Right ventricle myocardium superior (tissue), 1 donor: ENCODE measurements at places on chromosomes 4 and X. TPM values are rescaled to one million over a fixed set of nuclear protein-coding genes. Genes with fewer than 3 reads are reported as not detected.

DNA sequence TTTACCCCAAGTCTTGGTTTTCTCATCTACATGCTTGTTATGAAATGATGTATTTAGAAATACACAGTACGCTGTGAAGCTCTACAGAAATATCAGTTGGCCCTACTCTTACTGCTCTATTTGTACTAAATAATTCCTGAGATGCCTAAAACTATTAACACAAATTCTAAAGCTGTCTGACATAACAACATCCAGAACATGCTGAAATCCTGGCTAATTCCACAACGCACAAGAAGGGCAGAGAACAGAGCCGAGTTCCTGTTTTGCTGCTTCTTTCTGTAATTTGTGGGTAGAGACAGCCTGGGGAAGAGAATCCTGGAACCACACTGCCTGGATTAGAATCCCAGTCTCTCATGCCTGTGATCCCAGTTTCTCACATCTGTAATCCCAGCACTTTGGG is 59.0 kb downstream of the ZNF827 start:
- DNase-seq: no peak

DNA sequence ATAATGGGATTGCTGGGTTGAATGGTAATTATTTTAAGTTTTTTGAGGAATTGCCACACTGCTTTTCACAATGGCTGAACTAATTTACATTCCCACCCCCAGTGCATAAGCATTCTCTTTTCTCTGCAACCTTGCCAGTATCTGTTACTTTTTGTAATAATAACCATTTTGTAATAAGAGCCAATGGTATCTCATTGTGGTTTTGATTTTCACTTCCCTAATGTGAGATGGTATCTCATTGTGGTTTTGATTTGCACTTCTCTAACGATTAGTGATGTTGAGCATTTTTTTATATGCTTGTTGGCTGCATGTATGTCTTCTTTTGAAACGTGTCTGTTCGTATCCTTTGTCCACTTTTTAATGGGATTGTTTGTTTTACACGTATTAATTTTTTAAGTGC is 213.1 kb upstream of the HDX start:
- DNase-seq: no peak

DNA sequence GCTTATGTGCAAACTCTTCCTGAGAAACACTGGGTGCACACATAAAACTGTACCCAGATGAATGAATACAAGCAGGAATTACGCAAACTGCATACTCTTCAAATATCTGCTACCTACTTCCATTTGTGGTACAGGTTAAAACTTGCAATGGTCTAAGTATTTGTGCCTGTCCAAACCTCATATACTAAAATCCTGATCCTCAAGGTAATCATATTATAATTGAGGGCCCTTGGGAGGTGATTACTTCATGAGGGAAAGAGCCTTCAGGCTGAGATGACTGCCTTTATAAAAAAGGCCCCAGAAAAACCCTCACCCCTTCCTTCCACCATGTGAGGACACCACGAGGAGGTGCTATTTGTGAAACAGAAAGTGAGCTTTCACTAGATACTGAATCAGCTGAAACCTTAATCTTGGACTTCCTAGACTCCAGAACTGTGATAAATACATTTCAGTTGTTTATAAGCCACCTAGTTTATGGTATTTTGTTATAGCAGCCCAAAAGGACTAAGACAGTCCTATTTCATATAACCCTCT is 1977.2 kb downstream of the PCDH7 start:
- DNase-seq: no peak

The HUWE1 gene
- total RNA-seq: 111 TPM

The FGFBP1 gene
- not detected for total RNA-seq

GRCh38 chr4:1998296-1998695 is 10.5 kb downstream of the NELFA start:
- DNase-seq: no peak

The AREG gene
- total RNA-seq: 0.75 TPM

DNA sequence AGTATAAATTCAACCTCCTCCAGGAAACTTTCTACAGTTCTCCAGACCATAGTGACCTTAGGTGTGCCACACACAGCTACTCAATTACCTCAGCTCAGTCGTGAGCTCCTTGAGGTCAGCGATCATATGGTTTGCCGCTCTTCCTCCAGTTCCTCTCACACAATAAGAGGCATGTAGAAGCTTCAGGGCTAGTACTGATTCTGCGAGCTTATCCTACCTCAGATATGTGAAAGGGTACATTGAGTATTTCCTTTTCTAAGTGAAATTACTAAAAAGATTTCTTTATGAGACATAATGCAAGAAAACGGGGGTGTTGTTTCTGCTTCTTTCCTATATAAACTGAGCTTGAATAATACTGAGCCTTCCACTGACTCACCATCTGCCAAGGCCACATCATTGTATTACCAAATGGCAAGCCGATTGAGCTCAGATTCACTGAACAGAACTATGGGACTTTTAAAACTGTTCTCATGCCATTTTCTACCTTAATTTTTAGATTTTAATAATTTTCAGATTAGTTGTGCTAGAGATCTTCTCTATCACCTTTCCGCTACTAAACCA is 183.1 kb downstream of the HS6ST2 start:
- DNase-seq: no peak

- peak; percentile 46 for DNase-seq
Measured at GRCh38 chrX:119118780-119119395, 8.7 kb downstream of the KIAA1210 start.

GRCh38 chr4:3314706-3315260 is 22.0 kb downstream of the RGS12 start:
- peak; percentile 14 for DNase-seq

The TNMD gene
- total RNA-seq: 0.16 TPM

- DNase-seq: no peak
Measured at GRCh38 chr4:96390404-96390803, 550.5 kb downstream of the PDHA2 start.

The SMIM43 gene
- not detected for total RNA-seq

The ARFIP1 gene
- total RNA-seq: 10.9 TPM

DNA sequence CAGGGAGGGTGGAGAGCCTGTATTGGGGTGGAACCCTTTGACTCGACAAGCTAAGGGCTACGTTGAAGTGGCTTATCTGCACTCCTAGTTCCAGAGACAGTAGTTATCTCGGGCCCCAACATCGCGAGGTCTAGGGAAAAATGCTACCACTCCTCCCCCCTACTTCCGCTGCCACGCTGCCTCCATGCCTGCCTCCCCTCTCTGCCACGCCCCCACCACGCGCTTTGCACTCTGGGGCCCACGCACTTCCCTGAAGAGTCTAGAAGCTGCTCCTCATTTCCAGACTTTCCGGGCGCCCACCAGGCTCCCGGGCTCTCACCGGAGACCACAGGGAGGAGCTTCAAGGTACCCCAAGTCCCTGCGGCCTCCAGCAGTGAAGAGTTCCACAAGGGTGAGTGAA is at the start of gene PASD1:
PASD1 (plus strand) TSS at position 227 of the 400 bp plus-strand sequence. CDS start 37,879 bp downstream, outside the sequence.
- DNase-seq: no peak

DNA sequence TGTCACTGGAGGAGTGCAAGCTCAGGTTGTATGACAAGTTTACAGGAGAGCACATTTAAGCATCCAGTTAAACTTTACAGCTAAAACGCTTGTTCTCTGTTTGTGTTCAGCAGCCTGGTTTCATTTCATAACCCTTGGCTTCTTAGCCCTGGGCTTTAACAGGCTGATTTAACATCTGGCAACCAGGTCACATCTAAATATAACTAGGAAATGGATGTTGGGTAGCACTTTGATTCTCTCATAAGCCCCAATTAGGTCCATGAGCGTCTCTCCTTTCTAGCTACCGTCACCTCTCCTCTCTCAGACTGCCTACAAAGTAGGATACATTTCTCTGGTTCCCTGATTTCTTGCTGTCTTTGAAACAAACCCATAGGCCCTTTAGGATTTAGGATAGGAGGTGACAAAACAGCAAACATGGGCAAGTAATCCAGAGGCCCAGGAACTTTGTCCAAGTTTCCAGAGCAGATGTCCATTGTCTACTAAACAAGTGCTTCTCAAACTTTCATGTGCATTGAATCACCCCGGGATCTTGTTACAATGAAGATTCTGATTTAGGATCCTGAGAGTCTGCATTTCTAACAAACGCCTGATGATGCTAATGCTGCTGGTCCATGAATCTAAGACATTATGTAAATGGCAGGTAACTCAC is 22.5 kb downstream of the OTUD6A start:
- no peak for DNase-seq

The MAGEE2 gene
- total RNA-seq: not detected

DNA sequence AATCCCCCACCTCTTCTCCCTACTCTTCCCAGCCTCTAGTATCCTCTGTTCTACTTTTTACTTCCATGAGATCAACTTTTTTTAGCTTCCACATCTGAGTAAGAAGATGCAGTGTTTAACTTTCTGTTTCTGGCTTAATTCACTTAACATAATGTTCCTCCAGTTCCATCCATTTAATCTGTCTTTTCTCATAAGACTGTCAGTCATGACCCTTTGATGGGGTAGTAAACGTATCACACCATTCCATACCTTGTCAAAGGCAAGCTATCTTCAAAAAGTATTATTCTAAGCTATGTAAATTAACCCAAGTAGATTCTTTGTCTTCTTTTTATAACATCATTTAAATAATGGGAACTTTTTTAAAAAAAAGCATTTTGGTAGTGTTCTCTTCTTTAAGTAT is 15.0 kb upstream of the GBA3 start:
- no peak for DNase-seq

The MBTPS2 gene
- total RNA-seq: 8.6 TPM
